GF-D8 (cell line): ENCODE measurements at places on chromosomes 2 and 18.

GRCh38 chr2:2683606-2684224 lies 352.6 kb upstream of the MYT1L start:
- no peak for DNase-seq

- DNase-seq, result no peak
Observed at GRCh38 chr2:240655931-240656886, 26.5 kb downstream of the AQP12B start.

DNA sequence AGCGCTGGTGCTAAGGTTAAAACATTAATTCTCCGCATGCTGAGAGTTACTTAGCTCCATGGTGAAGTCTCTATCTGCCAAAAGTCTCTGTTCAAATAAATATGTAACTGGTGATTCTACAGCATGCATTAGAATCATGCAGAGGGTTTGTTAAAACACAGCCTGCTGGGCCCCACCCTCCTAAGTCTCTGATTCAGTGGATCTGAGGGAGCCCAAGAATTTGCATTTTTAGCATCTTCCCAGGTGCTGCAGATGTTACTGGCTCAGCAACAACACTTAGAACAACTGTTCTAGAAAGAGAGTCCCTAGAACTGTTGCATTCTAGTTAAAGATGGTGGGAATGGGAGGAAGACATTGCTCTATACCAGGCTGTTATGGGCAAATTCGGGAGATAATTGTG lies 73.4 kb downstream of the DPP10 start:
- DNase-seq, result no peak

DNA sequence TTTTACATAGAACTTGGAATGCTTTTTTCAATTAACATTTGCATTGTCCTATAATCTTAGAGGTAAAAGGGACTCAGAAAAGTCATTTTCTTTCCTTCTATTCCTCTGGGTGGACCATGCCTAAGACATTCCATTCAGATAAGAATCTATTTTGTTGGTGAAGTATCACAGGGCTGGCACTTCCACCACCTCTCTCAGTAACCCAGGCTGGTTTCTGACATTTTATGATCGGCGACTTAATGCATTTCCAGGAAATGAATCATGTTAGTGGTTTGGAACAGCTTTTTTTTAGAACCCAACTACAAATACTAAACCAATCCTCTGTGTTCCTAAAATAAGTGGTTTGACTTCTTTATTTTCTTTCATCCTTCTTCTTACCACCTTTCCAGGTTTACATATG lies 27.0 kb downstream of the GAD1 start:
- no peak for DNase-seq

GRCh38 chr2:47063538-47063930 lies 91.6 kb downstream of the STPG4 start:
- DNase-seq, result no peak

- DNase-seq, result no peak
Observed at GRCh38 chr2:25602333-25602723, 71.0 kb downstream of the DTNB start.

DNA sequence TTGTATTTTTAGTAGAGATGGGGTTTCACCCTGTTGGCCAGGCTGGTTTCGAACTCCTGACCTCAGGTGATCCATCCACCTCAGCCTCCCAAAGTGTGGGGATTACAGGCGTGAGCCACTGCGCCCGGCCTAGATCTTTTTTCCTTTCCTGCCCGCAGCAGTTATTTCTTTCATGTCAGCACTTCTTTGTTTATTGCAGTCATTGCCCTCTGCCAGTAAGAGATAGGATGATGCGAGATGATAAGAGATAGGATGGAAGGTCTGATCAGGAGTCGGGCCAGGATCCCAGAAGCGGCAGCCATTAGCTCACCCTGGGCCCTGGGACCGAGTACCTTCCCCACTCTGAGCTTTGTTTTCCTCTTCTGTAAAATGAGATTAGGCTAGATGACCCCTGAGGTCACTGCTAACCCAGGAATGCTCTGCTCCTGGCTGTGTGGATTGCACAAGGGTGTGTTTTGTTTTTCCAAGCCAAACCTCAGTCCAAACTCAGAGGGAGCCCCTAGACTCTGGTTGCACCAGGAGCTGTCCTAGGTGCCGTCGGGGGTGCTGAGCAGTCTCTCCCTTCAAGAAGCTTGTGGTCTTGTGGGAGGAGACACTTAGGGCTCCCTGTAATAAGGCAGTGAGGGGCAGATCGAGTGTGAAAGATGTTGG lies 63.3 kb downstream of the LPIN1 start:
- DNase-seq, result no peak

DNA sequence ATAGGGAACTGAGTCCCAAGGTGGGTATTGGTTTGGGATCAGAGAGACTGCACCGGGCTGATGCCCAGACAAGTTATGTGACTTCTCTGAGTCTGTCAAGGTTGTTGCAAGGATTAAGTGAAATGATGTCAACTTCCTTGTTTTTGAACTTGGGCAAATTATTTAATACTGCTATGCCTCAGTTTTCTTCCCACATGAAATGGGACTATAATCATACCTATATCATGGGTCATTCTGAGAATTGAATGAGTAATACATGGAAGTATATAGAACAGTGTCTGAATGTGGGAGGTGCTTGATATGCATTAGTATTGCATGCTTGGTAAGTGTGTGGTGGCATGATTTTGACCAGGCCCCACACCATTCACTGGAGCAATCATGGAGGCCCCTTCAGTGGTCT lies 99.0 kb downstream of the PRKCE start:
- DNase-seq, result no peak

DNA sequence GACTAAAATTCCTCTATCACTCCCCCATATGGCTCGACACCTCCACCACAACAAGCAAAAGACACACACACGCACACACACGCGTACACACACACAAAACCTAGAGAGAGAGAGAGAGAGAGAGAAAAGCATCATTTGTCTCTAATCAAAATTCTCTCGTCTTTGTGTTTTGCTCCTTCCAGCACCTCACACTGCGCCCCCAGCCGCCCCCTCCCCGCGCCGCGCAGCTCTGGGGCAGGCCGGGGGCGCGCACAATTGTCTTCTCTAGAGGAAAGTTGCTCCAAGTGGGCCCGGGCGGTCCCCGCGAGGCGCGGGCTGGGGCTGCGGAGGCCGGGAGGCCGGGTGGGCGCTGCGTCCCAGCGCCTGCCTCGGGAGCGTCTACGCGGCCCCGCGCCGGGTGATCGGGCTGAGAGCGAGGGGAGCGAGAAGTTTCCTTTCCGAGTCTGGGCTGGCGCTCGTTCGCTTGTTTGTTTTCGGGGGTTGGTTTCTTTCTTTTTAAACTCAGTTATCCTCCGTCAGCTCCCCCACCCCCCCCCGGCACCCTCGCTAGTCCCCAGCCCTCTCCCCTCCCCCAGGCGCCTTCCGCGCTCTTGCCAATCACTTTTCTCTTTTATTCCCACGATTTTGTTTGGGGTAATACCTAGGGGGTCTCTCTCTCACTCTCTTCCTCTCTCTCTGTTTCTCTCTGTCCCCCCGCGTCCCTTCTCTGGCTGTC lies 4.1 kb downstream of the ZEB2 start:
- peak; percentile 23 for DNase-seq

DNA sequence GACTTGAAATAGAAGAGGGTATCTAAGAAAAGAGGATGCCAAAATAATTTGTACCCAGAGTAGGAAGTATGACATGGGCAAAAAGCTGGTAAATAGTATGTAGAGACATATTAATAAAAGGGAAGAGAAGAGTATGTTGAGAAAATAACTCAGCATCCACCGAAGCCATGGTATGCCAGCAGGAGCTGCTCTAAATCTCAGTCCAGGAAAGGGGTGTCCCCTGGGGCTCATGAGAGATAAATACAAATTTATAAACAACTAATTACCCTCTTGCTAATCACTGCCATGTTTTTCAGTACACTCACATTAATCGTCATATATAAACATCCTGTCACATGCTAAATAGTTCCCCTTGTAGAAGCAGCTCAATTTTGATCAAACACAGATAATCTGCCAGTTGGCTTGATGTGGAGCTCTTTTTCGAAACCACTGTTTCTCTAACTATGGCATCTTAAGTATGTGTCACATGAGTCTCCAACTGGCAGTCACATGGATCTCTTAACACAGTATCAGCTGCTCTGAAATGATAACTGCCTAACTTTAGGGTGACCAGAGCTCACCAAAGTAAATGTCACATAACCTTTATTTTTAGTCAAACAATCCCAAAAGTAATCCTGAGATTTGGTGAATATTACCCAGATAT lies 31.9 kb downstream of the EXOC6B start:
- no peak for DNase-seq

DNA sequence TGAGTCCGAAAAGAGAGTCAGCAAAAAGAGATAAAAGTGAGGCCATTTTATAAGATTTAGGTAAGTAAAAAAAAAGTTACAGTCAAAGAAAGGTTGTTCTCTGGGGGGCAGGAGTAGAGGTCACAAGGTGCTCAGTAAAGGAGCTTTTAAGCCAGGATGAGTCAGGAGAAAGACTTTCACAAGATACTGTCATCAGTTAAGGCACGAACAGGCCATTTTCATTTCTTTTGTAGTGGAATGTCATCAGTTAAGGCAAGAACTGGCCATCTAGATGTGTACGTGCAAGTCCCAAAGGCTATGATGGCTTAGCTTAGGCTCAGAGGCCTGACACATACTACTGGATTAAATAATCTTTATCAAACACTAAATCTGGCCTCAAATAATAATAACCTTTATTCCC lies 1207.3 kb upstream of the FAM98A start:
- DNase-seq, result no peak

DNA sequence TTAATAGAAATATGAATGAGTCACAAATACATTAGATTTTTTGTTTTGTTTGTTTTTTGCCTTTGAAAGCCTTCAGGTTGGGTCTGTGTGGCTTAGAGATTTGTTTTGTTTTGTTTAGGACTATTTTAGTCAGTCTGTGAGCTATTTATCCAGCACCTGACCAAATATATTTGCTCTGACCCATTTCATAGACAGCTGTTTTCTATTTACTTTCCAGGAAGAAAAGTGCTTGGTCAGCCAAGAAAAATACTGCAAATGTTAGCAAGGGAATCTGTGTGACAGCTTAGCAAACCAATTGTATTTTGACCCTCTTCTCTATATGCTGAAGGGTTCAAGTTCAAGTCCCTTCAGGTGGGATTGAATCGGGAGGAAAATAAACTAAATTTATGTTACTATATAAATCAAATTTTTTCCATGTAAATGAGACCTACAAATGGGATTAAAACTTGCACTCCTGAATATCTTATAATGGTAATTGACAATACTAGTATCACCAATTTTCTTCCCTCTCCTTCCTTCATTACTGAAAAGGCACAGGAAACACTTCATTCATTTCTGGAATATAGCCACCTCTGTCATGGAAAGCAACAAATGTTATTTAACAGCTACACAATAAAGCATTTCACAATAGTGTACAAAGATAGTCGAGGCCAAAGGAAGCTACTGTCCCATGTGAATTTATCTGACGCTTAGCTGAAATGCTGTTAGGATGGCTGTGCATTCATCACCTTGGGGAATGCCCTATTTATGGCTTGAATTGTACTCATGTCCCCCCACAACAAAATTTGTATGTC lies 23.1 kb upstream of the KLF7 start:
- DNase-seq, result no peak

DNA sequence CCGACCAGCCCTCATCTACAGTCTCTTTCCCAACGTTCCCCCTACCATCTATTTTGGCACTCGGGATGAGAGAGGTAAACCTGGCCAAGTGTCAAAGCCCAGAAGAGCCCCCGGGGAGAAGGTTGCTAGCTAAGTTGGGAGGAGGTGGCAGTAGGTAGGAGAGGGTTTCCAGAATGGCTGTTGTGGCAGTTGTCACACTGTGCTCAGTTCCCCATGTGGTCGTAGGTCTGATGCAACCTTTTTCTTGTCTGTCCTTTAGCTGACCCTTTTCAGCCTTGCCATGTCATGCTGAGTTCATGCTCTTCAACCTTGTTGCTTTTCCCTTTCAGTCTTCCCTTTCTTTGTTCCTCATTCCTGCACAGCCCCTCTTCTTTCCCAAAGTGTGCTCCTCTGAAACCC lies 34.5 kb downstream of the TTLL4 start:
- DNase-seq, result peak; percentile 85

DNA sequence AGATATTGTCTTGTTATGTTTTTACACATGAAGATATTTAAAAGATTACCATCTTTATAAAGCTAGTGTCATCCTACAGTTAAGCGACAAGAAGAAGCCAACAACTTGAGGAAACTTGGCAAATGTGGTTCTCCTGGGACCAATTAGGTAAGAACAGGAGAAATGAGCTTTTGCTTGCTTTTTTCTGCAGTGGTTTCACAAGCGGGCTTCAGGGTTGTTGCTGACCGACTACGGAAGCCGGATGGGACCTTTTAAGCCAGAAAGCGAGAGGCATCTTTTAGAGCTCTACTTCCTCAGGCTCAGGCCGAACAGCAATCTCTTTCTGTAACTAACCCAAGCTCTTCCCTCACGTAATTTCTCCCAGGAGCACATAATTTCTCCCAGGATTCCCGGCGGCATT lies 256.5 kb downstream of the CNTNAP5 start:
- DNase-seq, result no peak

DNA sequence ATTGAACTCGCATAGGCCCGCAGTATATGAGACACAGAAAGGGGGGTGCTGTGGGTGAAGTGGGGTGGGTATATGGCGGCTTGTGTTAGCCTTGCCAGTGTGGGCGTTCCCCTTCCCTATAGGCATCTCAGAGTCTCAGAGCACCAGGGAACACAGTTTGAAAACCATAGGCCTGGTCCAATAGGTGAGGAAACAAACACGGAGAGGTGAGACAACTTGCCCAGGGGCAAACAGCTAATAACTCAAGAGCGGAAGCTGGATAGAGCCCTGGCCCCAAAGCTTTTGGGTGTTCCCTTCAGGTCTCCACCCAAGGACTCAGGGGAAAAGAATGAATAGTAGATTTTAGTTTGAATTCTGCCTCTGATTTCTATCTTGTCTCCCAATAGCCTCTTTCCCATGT lies 7.9 kb downstream of the LIPG start:
- no peak for DNase-seq

DNA sequence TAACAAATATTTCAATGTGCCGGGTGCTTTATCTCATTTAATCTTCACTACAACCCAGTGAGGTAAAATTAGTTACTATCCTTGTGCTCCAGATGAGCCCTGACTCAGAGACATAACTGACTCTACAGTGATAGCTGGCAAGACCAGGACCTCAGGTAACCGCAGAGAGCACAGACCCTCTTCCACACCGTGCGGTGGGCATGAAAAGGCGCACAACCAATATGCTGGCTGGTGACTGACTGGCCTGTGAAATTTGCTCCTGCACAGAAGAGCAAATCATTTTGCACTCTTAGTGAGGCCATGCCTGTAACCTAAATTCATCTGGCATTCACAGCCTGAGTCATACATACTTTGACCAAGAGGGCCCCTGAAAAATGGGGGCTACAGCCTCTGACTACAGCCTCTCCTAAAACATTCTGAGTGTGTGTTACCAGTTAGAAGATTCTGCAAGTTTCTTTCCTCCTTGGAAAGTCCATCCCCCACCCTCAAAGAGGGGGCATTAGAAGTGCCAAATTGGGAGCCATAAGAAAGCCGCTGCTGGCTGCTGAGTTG lies 22.4 kb upstream of the MSGN1 start:
- no peak for DNase-seq
